ENCODE measurements at places on chromosomes 4 and X.

GRCh38 chr4:68287704-68288392 is 42.4 kb upstream of the TMPRSS11B start:
- no peak for DNase-seq

- no peak for DNase-seq
Observed at GRCh38 chrX:153772316-153773217, 8.3 kb upstream of the SRPK3 start.

DNA sequence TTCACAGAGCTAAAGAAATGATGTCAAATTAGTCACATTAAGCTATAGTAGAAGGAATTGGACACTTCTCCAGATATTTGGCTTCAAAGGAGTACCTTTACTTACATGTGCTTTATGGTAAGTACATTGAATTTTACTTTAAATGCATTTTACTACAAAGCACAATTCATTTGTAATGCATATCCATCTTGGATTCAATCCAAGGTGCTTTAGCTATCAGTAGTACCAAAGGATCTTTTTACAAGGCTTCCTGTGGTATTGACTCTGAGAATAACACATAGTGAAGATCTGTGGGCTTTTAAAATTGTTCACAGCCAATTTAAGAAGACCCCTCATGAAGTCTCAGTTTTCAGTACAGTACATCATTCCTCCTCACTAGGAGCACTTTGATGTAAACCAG is 13.2 kb downstream of the THAP6 start:
- no peak for DNase-seq

GRCh38 chr4:76363556-76364290 is 57.2 kb downstream of the STBD1 start:
- DNase-seq = peak; percentile 62

DNA sequence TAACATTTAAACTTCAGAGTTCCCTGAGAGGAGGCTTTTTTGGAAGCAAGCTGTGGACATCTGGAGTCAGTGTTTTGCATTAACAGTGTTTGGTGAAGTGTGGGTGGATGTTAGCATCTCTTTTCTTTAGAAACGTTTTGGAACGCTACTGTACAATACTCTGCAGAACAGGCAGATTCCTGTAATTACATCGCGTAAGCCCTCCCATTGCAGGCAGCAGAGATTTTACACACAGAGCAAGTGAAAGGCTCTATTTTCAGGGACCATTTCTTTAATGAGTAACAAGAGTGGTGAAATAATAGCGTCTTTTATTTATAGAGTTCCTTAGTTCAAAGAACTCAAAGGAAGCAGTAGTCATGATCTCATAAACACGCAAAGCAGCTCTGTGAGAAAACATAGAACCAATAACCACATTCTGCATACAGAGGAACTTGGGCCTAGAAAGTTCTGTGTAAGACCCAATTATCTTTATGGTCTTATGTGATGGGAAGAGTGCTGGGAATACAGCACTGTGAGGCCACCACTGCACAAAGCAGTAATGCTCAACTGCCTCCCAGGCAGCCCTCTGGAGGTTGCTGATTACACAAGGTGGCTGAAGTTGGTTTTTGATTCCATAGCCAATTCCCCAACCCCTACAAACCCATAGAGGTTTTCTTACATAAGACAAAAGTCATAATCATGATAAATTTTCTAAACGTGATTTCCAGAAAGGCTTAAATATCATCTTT is 298.7 kb upstream of the EPHA5 start:
- DNase-seq = no peak

GRCh38 chrX:48520976-48521352 is 644 bp upstream of the EBP start:
- DNase-seq = no peak

GRCh38 chrX:68983004-68983857 is 154.4 kb downstream of the EFNB1 start:
- no peak for DNase-seq

GRCh38 chr4:76984127-76984526 is 34.6 kb downstream of the SEPTIN11 start:
- DNase-seq = peak; percentile 75

DNA sequence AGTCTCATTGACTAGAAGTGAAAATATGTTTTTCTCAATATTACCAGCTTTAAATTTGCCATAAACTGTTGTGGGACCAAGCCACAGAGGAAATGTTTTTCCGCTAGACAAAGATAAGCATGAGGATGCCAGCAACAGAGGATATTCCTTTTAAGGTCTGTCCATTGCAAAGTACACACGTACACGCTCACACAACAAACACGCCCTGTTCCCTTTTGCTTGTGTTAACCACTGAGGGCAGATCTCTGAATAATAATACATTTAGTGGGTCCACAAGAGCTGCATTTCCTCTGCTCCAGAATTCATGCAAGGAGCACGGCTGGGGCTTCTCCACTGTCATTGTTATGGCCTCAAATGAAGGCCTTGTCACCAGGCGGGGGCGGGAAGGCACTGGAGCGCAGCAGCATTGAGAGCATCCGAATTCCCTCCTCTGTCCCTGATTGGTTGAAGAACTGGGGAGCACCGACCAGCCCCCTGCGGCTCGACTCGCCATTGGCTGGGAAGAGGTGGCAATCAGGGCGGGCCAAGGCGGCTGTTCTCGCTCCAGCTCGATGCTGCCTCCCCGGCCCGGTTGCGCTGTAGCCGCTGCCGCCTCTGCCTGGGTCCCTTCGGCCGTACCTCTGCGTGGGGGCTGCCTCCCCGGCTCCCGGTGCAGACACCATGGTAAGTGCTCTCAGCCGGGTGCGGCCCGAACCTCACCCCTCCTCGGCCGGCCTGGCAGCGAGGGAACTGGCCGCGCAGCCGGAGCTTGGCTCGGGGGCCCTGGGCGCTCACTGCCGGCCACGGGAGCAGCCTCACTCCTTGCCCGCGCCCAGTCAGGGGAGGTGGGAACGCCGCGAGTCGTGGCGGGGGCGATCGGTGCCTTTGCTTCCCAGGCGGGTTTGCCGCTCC is at the start of gene GUCY1B1:
Gene GUCY1B1, plus strand, starts transcription at position 541 of the 891 bp plus-strand sequence. Its CDS starts 120 bp downstream, at position 661.
- DNase-seq = peak; percentile 96

DNA sequence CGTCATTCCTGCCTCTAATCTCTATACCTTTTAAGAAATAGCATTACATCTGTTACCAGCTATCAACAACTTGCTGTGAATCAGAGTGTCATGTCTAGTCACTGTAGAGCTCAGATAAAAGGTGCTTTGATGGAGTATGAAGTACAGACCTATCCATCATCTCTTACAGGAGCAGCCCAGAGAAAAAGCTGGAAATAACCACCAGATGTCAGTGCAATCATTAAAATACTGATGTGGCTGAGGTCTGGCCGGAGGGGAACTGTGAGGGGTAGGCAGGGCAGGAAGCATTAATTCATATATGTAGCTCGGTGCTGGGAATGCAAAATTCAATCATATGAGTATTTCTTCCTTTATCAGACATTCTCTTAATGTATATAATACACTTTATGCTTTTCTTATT is 100.6 kb downstream of the AKAP4 start:
- peak; percentile 4 for DNase-seq

Data from fibroblast of skin of right biceps (primary cell).